Activated naive CD8-positive, alpha-beta T cell treated with anti-CD3 and anti-CD28 coated beads for 36 hours (primary cell): ENCODE measurements at places on chromosomes 3 and 15.
A peak's percentile ranks its signal among the peaks of the same experiment; 100 is the strongest.

GRCh38 chr15:95501865-95502264 is 828.6 kb upstream of the NR2F2 start:
- DNase-seq, result no peak

DNA sequence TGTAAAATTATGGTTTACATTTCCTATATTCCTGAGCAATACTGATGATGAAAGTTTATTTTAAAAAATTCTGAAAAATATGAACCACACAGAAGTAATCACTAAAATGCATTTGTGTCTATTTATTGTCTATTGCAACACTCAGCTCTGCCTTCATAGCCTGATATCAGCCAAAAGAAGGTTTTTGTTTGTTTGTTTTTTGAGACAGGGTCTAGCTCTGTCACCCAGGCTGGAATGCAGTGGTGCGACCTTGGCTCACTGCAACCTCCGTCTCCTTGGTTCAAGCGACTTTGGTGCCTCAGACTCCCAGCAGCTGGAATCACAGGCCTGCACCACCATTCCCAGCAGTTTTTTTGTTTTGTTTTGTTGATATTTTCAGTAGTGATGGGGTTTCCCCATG is 1560.2 kb downstream of the SI start:
- no peak for DNase-seq

- DNase-seq, result no peak
Observed at GRCh38 chr15:70322051-70322668, 224.4 kb upstream of the TLE3 start.

DNA sequence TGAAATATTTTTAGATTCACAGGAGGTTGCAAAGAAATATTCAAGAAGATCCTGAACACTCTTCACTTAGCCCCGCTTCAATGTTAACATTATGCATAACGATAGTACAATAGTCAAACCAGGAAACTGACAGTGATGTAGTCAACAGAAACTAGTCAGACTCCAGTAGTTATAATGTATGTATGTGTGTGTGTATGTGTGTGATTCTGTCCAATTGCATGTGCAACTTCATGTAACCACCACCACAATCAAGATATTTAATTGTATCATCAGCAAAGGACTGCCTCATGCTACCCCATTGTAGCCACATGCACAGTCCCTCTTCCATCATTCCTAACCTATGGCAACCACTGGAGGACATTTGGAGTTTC is 77.9 kb downstream of the APBA2 start:
- no peak for DNase-seq

DNA sequence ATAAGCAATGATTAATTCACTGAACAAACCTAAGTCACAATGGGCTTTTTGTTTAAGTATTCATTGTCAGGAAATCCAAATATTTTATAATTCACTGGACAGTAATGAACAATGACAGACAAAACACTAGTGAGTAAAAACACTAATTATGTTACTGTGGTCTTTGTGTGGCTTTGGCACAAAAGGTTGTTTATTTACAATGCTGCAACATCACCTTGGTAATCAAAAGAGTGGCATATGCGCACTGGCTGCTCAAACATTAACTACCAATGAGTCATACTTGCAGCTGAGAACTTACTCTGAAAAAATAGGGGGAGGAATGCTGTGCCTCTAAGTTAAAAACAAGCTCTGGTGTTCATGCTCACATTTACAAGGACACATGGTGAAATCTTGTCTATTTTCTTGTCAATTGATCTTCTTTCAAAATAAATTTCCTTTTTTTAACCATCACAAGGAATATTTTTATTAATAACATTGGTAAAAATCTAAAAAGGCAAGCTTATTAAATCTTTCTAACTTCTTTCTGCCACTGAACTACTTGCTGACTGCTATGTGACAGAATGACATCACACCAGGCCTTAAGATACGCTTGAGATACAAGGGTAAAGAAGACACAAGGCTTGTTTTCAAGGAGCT is 85.2 kb upstream of the PPIB start:
- DNase-seq, result peak; percentile 29

- no peak for DNase-seq
Observed at GRCh38 chr15:22903961-22904534, 65.6 kb downstream of the NIPA2 start.
